ENCODE measurements at places on chromosomes 7 and 10.

GRCh38 chr10:31124852-31125251 is 93.2 kb upstream of the ZNF438 start:
- DNase-seq: no peak

- no peak for DNase-seq
Measured at GRCh38 chr10:122664501-122664900, 35.1 kb downstream of the C10orf120 start.

DNA sequence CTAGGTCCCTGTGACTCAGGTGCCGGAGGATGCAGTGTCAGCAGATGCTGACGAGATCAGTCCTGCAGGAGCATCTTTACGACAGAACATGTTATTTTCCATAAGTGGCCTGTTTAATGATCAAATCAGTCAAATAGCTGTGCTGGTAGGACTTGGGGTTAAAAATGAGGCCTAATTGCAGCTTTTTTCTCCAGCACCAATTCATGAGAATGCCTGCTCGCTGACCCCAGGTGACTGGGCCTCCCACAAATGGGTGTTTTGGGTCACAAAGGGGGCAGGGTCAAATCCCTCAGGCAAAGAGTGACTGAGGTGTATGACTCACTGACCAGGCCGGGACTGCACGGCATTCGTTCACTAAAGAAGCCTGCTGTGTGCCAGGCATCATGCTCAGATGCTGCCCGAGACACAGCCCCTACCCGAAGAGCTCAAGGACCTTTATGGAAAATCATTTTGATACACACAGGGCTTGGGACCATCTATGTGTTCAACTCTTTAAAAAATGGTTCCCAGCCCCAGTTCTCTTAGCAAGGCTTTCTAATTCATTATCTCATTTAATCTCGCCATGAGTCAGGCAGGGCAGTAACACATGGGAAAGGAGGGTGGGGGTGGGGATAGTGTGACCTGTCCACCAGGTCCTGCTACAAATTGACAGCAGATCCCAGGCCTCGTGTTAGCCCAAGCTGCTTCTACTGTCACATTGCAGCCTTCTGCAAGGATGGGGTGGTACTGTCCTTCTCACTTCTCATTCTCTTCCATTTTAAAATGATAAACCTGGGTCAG is 21.1 kb downstream of the ZNF775 start:
- DNase-seq: no peak

DNA sequence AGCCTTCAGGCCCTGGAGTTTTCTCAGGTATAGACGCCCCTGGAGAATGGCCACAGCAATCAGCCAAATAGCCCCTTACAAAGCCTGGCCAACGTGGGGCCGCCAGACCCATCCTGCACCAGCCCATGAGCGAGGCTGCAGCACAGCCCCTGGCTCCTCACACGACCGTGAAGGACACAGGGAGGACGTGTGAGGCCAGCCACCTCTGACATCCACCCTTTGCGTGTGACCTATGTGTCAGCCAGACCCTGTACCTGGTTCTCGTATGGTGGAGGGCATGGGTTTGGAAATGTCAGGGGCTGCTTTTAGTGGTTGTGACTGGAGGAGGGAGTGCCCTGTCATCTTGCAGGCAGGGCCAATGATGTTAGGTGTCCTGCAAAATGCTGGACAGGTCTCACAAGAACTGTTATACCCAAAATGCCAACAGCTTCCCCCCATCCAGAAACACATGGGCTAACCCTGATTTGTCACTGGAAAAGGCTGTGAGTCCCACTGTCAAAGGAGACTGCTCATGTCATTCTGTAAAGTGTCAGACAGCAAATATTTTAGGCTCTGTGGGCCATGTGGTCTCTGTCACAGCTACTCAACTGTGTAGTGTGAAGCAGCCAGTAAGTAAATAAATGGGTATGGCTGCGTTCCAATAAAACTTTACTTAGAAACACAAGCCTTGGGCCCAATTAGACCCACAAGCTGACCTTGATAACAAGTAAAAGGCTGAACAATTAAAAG is 30.0 kb downstream of the NOD1 start:
- DNase-seq: no peak

DNA sequence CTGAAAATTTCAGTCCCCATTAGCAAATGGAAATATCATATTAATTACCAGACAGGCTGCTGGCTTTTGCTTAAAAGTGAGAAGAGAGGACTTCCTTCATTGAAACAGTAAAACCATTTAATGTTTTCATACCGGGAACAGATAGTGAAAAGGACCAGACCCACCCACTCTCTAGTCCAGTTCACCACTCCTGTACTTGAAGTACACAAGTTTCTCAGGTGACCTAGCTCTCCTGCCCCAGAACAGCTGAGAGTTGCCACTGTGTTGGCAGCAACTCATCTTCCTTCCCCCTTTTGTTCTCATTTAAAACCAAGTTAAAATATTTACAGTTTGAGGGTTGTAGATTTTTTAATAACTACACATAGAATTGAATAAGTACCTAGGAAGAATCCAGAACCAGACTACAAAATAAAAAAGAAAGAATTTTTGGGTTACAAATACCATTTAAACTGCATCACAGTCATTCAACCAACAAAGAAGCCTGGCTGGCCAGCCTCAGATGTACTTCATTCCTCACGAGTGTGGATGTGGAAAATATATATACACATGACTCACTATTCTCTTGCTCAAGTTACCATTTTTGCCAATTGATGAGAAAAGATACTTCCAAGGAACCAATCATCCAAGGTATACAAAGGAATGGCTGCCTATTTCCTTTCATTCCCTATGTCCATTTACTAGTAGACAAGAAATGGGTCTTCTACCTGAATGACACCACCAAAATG is 68.1 kb downstream of the VPS41 start:
- no peak for DNase-seq

DNA sequence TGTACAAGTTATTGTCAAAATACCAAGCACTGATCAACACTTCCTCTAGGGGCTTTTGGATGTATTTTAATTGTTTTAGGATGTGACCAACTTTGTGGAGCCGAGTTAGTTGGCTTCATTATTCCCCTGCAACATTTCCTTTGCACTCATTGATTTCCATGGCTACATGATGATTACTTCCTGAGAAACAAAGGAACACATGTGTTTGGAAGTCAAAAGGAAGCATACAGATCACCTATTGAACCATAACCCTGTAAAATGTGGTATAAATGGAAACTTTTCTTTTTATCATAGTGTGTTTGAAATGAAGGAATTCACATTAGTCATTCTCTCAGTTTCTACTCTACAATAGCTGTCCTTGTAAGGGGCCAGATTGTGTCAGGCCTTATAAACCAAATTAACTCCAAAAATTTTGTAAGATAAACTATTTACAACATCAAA is 32.2 kb upstream of the EXOC6 start:
- no peak for DNase-seq

DNA sequence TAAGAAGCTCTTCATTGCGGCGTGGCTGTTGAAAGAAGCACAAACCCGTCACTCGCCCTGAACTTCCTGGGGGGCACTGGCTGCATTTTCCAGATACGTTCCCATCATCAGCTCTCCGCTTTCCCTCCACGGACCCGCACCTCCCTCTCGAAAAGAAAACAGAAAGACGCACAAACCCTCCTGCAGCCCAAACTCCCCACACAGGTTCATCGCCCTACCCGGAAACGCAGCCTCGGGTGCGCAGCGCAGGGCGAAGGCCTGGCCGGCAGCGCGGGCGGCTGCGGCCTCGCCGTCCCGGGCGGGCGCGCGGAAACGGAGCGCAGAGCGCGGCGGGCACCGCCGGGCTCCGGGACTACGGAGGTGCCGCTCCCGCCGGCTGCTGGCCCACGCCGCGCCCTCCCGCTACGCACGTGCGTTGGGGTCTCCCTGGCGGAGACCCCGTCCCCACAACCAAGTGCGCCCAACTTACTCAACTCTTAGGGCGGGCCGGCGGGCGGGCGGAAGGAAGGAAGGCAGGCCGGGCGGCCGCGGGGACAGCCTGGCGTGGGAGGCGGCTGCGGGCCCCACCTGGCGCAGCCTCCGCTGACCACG is 822 bp downstream of the ZNF800 start:
- peak; percentile 71 for DNase-seq

DNA sequence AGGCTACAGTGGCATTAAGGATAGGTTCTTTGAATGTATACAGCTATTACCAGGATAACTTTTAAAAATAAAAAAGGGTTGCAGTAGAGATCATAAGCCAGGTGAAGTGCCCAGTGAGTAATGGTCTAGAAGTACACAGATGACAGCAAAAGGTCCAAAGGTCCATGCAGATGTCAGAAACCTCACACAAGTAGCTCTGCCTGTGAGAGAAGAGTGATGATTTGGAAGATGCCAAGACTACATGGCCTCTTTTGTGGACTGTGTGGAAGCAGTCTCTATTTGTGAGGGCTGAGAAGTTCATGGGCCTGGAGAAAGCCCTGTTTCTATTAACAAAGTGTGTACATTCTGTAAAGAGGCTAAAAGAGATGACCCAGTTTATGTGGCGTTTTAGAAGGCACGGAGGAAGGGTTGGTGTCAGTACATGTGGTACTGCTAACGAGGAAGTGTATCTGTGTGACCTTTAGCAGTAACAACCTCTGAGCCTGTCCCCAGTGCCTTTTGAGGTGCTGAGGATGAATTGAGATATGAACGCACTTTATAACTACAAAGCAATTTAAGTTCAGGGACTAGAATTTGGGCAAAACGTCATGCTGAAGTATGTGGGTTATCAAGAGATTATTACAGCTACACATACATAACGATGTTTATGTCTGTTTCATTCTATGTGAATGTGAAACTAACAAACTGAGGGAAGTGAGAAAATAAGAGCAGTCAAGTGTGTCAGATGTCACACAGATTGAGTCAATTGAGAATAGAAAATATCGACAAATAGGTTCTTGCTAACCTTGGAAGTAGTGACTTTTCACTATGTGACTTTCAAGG is 7.6 kb downstream of the CYCS start:
- no peak for DNase-seq

- peak; percentile 46 for DNase-seq
Measured at GRCh38 chr7:148697256-148698006, 1.3 kb upstream of the CUL1 start.
